NCI-H1694 treated with DMSO at 0.1 percent for 48 hours (cell line): ENCODE measurements at places on chromosomes 1 and 21.

- DNase-seq: no peak
Observed at GRCh38 chr1:82634266-82634665, 833.5 kb downstream of the ADGRL2 start.

- no peak for DNase-seq
Observed at GRCh38 chr21:41719691-41720090, 47.2 kb downstream of the RIPK4 start.

- DNase-seq: no peak
Observed at GRCh38 chr1:231139125-231139649, 22.7 kb upstream of the TRIM67 start.

DNA sequence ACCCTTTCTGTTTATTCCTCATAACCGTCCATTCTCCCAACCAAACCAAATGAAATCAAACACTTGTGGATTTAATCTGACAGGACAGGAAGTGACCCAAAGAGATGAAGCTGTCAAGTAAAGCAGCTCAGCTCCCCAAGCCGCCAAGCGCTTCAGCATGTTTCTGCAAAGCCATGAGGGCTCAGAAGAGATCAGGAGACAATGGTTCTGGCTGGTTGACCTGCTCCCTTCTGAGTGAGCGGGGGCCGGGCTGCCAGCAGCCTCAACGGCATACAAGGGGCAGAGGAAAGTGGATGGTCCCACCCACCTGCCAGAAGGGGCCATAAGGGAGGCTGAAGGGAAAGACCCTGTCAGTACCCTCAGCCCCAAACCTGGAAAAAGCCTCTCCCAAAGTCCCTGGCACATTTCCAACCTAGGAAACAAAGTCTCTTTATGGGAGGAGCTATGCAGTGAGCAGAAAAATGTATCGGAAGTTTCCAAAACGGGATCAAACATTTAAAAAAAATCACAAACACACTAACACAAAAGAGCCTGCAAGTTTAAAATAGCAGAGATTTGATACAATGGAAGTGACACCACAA is 45.4 kb downstream of the SLC45A1 start:
- DNase-seq: no peak
